ENCODE measurements at places on chromosomes 5 and 9.
A peak's percentile ranks its signal among the peaks of the same experiment; 100 is the strongest.

GRCh38 chr9:2242831-2243330, 227.7 kb downstream of the SMARCA2 start:
- no peak for DNase-seq

GRCh38 chr9:89808756-89809181, 204.0 kb downstream of the GADD45G start:
- no peak for DNase-seq

DNA sequence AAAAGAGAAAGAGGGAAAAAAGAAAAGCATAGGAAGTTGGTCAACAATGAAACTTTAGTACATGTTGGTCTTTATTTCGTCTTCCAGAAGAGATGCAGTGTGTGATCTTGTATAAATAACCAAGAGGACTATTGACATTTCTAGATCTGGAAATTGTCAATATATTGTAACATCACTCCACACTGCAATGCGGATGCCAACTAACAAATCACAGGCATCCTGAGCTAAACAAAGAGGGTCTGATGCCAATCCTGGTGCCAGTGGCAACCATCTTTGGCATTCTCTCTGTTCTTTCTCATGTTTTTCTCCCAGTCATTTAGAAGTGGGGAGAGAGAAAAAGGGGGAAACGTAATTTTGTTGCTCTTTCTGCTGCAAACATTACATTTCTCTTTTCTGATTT, 9.7 kb downstream of the NFIB start:
- DNase-seq: peak; percentile 77

DNA sequence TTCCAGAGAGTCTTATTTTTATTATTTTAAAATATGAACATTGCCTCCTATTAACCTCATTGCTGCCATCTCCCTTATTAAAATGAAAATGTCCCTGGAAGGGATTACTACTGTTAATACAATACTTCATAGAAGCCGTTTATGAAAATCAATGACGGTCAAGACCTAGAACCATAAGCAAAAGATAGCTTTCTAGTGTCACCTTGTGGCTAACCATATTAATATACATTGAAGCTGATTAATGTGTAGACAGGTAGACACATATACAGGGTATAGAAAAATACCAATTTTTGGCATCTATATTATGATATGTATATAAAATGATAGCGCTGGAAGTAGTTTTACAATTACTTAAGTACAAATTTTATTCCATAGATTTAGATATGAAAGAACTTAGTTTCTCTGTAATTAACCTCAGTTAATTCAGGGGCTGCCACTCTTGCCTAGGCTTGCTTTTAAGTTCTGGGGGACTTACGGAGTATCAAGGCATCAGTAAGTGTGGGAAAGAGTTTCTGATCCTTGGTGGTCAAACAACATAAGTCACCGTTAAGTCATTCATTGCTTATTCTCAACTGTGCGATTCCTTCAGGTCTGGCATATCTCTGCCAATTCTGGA, 2.5 kb upstream of the YTHDC2 start:
- peak; percentile 47 for DNase-seq

DNA sequence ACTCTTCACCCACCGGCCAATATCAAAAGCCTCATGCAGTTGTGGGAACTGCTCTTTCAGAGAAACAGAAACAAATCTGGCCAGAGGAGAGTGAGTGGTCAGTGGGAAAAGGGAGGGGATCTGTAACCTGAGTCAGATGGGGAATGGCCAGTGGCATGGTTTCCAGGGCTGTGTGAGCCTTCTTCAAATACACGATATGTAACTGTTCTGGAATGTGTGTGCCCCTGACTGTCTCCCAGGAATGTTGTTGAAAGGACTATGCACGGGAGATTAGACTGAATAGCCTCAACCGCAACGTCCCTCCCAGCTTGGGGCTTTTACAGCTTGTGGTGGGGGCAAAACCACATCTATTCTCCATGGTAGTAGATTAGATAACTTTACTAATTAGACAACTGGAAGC, 60.8 kb downstream of the SH3TC2 start:
- no peak for DNase-seq

DNA sequence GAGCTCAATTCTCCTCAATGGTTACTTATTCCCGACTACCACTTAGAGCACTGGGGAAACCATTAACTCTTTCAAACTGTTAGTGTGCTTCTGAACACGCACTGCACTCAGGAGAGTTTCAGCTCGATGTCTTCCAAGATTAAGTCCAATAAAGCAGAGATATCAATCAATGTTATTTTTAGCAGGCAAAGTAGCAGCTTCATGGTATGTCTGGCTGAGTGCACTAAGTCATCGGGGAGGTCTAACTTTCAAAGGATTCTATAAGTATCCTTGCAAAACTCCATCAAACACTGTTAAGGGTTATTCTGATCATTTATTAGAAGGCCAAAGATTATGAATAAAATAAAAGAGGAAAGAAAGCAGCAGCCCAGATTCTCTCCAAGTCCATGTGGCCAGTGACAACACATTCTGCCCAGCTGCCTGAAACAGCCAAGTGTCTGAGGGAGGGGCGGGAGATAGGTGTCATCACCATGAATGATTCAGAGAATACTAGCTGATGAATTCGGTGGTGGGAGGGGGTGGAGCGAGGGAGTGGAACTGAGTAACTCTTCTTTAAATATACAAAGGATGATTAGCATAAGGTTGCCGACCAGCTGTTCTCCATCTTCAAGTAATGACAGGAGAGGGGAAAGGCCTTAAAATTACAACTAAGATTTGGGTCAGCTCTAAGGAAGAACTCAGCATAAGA, 21.3 kb downstream of the NREP start:
- DNase-seq: peak; percentile 61

GRCh38 chr5:176540956-176541337, 3.7 kb upstream of the RNF44 start:
- no peak for DNase-seq

- no peak for DNase-seq
Observed at GRCh38 chr5:11222169-11222568, 461.1 kb upstream of the DAP start.

GRCh38 chr5:74257645-74258313, 382.7 kb downstream of the ENC1 start:
- DNase-seq: no peak

DNA sequence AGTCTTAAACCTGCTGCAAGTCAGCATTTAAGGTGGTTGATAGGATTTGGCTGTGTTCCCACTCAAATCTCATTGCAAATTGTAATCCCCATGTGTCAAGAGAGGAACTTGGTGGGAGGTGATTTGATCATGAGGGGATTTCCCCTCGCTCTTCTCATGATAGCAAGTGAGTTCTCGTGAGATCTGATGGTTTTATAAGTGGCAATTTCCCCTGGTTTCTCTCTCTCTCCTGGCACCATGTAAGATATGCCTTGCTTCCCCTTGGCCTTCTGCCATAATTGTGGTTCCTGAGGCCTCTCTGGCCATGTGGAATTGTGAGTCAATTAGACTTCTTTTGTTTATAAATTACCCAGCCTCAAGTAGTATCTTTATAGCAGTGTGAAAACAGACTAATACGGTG, 84.3 kb upstream of the SMC2 start:
- DNase-seq: no peak

GRCh38 chr5:87432460-87432859, 19.7 kb upstream of the CCNH start:
- DNase-seq: no peak

DNA sequence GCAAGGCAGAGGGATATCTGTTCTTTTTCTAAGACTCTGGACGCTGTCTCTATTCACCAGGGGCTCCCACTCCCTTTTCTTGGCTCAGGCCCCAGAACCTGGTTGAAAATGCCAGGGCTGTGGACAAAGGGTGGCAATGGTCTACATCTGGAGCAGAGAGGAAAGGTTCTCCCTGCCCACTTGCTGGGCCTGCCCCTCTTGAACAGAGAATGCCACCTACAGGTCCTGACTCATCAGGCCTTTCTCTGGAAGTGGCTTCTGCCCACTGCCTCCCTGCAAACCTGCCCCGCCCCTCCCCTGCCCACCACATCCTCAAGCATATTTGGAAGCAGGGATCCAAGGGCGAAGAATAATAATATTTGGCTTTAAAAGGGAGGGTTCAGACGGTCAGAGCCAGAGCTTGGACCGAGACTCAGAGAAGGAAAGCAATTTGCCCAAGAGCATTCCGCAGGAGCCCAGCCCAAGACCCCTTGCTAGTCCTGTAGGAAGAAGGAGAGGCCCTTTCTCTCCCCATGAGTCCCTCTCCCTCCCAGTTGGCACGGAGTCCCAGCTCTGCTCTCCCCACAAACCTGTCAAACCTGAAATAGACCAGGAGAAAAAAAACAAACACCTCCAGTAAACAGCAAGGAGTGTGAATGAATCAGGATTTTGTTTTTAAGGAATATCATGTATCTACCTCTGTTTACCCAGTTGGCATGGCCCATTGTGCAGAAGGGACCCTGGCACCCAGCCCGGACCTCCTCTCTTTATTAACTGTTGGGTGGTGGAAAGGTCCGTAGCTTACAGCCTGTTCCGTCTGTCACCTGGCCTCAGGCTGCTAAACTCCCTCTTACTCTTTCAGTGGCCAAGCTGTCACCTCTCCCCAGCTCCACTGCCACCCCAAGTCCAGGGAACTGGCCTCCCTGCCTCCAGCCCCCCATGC, 37.7 kb upstream of the STXBP1 start:
- no peak for DNase-seq

- no peak for DNase-seq
Observed at GRCh38 chr9:125329978-125330377, 68.4 kb downstream of the GAPVD1 start.

- no peak for DNase-seq
Observed at GRCh38 chr5:86232246-86232645, 385.5 kb upstream of the COX7C start.

GRCh38 chr5:163190283-163190682, 247.1 kb upstream of the CCNG1 start:
- no peak for DNase-seq

- DNase-seq: no peak
Observed at GRCh38 chr5:134177369-134178095, 782 bp upstream of the SKP1 start.

DNA sequence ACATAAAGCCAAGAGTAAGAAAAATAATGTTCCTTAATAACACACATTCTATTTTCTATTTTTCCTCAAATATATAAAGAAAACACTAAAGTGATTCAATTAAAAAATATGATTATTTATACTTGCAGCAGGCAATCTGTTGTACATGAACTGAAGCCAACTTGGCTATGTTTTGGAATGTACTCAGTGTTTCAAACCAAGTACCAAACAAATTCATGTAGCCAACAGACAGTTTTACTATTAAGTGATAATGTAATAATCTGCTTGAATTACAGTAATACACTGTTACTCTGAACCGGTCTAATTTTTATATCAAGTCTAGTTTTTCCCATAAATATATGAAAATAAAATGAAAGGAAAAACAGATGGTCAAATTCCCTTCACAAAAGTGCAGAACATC, 58.0 kb downstream of the CEP120 start:
- no peak for DNase-seq

- DNase-seq: no peak
Observed at GRCh38 chr9:68995776-68996175, 18.1 kb downstream of the PRKACG start.

- no peak for DNase-seq
Observed at GRCh38 chr9:75128535-75128934, 40.2 kb downstream of the OSTF1 start.

- DNase-seq: peak; percentile 63
Observed at GRCh38 chr5:173781816-173782670, 106.1 kb upstream of the CPEB4 start.

GRCh38 chr5:9454491-9454890, 91.4 kb downstream of the SEMA5A start:
- no peak for DNase-seq

DNA sequence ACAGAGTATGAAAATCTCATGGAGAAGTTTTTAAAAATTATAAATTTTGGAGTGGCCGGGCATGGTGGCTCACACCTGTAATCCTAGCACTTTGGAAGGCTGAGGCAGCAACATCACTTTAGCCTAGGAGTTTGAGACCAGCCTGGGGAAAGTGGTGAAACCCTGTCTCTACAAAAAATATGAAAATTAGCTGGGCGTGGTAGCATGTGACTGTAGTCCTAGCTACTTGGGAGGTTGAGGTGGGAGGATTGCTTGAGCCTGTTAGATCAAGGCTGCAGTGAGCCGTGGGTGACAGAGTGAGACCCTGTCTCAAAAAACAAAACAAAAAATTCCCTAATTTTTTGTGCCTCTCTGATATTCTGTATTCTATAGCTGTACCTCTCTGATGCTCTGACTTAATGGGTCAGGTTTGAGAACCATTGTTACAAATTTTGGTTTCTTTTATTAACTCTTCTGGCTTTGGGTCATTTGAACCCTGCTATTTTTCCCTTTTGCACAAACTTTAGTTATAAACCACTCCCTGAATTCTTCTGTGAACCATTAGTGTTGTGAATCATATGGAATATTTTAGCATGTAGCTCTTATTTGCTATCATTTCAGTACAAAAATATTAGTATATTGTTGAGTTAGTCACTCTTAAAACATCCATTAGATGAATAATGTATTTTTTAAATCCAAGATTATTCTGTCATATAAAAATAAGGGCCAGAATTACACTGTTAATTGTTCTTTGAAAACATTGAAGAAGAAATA, 51.0 kb downstream of the FER start:
- no peak for DNase-seq

- DNase-seq: no peak
Observed at GRCh38 chr9:114894609-114895433, 35.6 kb downstream of the TNFSF8 start.

- DNase-seq: peak; percentile 27
Observed at GRCh38 chr9:124652615-124653393, 118.3 kb downstream of the NR6A1 start.

DNA sequence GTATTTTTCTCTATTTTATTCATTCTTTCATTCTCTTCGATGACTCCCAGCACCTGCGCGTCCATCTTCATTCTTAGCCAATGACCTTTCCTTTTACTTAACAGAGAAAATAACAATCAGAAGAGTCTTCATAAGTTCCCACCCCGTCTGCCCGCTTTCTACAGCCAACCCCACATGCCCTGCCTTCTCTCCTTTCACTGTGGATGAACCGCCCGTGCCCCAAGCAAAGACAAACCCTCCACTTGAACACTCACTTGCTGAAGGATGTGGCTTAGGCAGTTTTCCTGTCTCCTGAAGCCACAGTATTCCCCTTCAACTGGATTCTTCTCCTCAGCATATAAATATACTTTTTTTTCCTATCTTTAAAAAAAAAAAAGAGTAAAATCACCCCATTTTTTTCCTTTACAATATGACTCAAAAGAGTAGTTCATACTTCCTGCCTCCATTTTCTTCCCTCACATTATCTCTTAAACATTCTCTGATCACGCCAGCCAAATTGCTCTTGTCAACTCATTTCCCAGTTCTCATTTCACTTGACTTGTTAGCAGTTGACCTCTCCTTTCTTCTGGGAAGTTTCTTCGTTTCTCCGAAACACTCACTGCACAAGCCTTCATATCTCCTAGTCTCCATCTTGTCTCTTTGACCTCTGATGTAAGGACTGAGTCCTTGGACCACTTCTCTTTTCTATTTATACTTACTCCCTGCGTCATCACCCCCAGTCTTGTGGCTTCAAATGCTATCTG, 11.1 kb downstream of the NIPSNAP3B start:
- DNase-seq: no peak

- DNase-seq: no peak
Observed at GRCh38 chr5:33241802-33242201, 199.0 kb upstream of the TARS1 start.
